Mesendoderm (in vitro differentiated cells): ENCODE measurements at places on chromosomes 5 and 9.

- H3K27me3 ChIP-seq, result no peaks in the 10 kb centered on the region
- H3K36me3 ChIP-seq, result no peaks in the 10 kb centered on the region
- no peak for DNase-seq
- H3K27ac ChIP-seq, result no peak overlapping the region
- no peak overlapping the region for H3K4me3 ChIP-seq
- H3K4me1 ChIP-seq, result no peaks in the 10 kb centered on the region
Measured at GRCh38 chr9:82436475-82436874, 447.9 kb downstream of the SPATA31D1 start.

DNA sequence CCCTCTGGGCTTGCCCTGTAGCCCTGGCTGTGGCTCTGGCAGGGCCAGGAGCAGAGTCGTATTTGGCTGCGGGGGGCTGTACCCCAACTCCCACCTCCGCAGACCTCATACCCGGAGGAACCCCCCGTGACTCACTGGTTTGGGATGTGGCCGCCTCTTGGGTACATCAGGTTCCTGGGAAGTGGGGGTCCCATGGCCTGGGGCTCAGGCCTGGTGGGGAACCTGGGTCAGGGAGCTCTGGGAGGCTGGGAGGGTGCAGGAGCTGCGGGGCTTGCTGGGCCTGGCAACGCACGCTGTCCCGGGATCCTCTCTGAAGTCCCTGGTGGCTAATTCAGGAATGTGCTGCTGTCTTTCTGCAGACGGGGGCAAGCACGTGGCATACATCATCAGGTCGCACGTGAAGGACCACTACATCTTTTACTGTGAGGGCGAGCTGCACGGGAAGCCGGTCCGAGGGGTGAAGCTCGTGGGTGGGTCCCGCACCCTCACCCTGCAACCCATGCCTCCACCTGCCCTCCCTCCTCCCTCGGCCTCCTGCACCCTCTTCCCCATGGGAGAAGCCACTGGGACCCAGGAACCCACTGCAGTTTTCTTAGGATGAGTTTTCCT is 2.4 kb downstream of the LCN1 start:
- no peaks in the 10 kb centered on the region for H3K36me3 ChIP-seq
- H3K27ac ChIP-seq, result no peak overlapping the region
- no peak overlapping the region for H3K4me3 ChIP-seq
- no peak for DNase-seq

GRCh38 chr9:105305856-105306255 is 61.4 kb downstream of the SLC44A1 start:
- no peaks in the 10 kb centered on the region for H3K36me3 ChIP-seq
- H3K27me3 ChIP-seq, result no peaks in the 10 kb centered on the region
- no peak overlapping the region for H3K27ac ChIP-seq

DNA sequence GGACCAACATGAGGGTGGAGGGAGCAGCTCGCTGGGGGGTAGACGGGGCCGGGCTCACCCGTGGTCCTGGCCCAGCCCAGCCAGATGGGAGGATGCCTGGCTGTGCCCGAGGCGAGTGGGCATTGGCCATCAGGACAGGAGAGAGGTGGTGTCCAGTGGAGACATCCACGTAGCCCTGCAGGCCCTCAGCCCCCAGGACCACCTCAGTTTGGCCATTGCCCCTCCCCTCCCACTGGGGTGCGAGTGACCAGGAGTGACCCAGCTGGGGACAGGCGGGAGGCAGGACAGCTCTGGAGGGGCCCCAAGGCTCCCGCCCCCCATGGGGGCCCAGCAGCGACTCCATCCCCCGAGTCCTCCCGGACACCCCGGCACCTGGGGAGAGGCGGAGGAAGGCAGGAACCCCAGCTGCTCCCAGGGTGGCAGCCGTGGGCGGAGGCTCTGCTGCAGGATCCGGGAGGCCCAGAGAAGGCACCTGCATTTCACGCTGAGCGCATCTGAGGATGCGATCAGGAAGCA is 8.3 kb downstream of the NOXA1 start:
- no peak for DNase-seq
- H3K4me3 ChIP-seq, result no peak overlapping the region
- no peak overlapping the region for H3K27ac ChIP-seq
- H3K27me3 ChIP-seq, result no peaks in the 10 kb centered on the region

DNA sequence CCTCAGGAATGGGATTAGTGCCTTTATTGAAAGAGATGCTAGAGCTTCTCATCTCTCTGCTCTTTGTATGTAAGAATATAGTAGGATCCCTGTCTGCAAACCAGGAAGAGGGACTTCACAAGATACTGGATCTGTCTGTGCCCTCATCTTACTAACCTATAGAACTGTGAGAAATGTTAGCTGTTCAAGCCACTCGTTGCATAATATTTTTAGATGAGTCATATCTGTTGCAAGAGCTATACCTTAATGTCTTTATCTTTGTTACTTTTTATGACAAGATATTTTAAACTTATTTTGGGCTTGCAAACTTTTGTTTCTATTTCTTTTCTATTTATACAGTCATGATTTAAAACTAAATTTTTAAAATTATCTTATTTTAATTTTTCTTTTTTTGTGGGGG is 1296.8 kb upstream of the CDH6 start:
- H3K4me3 ChIP-seq, result no peak overlapping the region
- H3K27me3 ChIP-seq, result no peaks in the 10 kb centered on the region
- no peaks in the 10 kb centered on the region for H3K36me3 ChIP-seq
- H3K27ac ChIP-seq, result no peak overlapping the region
- no peak for DNase-seq

DNA sequence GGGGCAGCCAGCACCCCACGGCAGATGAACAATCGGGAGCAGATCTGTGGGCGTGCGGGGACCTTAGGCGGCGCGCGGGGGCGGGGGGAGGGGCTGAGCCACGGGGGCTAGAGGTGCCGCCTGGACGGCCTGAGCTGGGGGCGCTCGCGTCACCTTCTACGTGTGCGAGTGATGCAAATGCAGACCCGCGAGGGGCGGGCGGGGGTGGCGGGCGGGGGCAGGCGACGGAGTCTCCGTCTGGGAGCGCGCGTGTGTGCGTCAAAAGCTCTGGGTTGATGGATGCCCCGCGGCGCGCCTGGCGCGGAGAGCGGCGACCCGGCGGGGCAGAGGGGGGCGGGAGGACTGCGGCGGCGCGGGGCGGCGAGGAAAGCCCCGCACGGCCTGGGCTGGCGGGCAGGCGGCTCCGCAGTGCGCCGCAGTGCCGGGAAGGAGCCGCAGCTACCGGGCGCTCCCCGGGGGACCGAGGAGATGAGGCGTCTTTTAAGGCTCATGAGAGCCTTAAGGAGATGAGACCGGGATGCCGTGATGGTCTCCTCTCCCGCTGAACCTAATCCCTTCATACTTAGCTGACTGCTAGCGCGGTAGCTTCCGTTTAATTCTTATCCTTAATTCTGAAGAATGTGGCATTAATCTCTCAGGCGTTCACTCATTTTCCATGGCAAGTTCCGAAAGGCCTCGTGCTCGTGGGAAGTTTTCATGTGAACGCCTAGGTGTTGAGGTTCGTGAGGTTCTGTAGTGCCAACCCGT is 1.5 kb downstream of the SV2C start:
- no peaks in the 10 kb centered on the region for H3K36me3 ChIP-seq
- DNase-seq, result peak; percentile 40
- no peak overlapping the region for H3K27ac ChIP-seq
- H3K4me1 ChIP-seq, result no peaks in the 10 kb centered on the region

- H3K27me3 ChIP-seq, result no peaks in the 10 kb centered on the region
- H3K4me1 ChIP-seq, result no peaks in the 10 kb centered on the region
- H3K36me3 ChIP-seq, result no peaks in the 10 kb centered on the region
- H3K27ac ChIP-seq, result no peak overlapping the region
Measured at GRCh38 chr5:68331192-68332079, 115.9 kb downstream of the PIK3R1 start.

DNA sequence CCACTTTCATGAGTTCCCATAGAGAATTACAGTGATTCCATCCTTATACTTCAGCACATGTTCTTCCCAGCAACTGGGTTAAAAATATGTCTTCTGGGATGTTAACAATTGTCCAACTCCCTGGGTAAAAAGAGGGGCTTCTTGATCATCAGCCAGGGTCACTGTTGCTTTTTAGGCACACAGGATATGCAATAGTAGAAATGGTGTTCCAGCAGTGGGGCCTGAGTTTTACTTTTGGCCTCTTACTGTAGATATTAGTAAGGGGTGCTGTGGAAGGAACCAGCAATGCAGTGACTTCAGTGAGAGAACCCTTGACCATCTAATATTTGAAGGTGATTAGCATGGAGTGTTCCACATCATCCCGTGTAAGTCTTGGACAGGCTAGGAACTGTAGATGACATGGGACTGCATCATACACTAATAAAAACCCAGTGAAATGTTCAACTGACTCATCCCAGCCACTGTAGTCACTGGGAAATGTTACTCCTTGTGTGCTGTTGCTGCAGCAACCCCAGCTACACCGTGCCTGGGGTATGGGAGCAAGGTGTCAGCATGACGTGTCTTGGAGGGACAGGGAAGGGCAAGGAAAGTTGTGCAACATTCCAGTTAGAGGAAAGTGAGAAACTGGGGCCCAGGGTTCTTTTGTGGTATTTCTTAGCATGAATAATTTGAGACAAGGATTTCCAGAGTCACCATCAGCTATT is 610.9 kb downstream of the RAB3C start:
- no peaks in the 10 kb centered on the region for H3K4me1 ChIP-seq
- no peak overlapping the region for H3K27ac ChIP-seq
- H3K4me3 ChIP-seq, result no peak overlapping the region

GRCh38 chr9:78023003-78023741 is 8.4 kb downstream of the GNAQ start:
- H3K4me1 ChIP-seq, result peaks cover 10% of the 10 kb centered on the region
- no peak overlapping the region for H3K27ac ChIP-seq
- no peaks in the 10 kb centered on the region for H3K36me3 ChIP-seq
- H3K4me3 ChIP-seq, result no peak overlapping the region
- no peaks in the 10 kb centered on the region for H3K27me3 ChIP-seq

DNA sequence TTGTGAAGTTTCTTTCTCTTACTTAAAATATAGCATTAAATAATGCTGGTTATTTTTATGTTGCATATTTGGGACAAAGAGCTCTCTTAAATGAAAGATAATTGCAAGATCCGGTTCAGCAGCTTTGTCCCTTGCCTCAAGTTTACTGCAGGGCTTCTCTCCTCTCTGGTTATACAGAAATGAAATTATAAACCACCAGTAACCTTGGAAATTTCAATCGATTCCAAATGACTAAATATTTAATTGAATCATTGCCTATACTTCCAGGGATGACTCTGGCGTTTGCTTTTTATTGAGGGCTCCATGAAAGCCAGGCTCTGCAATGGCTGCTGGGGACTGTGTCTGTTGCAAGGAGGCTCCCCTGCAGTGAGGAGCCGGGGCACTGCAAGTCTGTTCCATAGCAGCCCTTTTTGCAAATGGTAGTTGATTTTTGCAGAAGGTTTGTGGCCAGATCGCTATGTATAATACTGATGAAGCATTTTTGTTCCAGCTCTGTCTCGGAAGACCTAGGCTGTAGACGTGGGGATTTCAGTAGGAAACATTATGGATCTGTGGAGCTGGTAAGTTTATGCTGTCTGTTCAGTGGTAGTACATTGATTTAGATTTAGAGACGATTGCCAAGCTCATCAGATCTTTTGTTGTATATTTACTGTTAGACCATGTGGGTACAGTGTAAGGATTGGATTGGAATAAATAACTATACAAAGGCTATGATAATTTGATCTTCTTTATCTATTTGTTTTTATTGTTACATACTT is at the start of gene GARNL3:
Gene GARNL3 (plus strand): TSS at position 313 of the 758 bp plus-strand sequence. CDS start 104 bp downstream, at position 417.
- no peak for DNase-seq
- H3K27ac ChIP-seq, result no peak within 1 kb of the TSS
- H3K36me3 ChIP-seq, result no peaks in the 10 kb centered on the region
- no peak within 1 kb of the TSS for H3K4me3 ChIP-seq
- H3K27me3 ChIP-seq, result no peaks in the 10 kb centered on the region

DNA sequence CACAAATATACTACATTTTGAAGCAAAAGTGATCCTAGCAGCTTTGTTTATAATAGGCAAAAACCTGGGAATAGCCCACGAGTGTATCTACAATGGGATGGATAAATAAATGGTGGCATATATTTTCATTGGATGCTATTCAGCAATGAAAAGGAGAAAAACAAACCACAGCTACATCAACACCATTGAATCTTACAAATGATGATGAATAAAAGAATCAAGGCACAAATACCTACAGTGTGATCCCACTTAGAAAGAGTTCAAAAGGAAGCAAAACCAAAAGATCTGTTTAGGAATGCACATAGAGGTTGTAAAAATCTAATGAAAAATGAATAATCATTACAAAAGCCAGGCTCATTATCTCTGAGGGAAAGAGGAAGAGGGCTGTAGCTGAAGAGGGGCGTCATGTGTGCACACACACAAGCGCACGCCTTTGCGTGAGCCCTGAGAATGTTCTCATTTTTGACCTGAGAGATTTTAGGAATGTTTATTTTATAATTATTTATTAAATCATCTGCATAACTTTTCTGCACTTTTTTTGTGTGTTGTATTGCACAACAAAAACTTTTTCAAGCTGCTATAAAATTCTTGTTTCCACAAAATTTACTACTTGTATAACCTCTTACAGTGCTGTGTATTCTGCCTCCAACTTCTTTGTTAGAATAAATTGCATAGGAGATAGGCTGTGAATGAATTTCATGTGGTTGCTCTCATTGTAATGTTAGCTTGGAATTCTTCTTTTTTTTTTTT is 5.9 kb upstream of the RHOBTB3 start:
- peaks cover 13% of the 10 kb centered on the region for H3K4me1 ChIP-seq
- H3K4me3 ChIP-seq, result no peak overlapping the region
- DNase-seq, result no peak
- no peaks in the 10 kb centered on the region for H3K36me3 ChIP-seq

DNA sequence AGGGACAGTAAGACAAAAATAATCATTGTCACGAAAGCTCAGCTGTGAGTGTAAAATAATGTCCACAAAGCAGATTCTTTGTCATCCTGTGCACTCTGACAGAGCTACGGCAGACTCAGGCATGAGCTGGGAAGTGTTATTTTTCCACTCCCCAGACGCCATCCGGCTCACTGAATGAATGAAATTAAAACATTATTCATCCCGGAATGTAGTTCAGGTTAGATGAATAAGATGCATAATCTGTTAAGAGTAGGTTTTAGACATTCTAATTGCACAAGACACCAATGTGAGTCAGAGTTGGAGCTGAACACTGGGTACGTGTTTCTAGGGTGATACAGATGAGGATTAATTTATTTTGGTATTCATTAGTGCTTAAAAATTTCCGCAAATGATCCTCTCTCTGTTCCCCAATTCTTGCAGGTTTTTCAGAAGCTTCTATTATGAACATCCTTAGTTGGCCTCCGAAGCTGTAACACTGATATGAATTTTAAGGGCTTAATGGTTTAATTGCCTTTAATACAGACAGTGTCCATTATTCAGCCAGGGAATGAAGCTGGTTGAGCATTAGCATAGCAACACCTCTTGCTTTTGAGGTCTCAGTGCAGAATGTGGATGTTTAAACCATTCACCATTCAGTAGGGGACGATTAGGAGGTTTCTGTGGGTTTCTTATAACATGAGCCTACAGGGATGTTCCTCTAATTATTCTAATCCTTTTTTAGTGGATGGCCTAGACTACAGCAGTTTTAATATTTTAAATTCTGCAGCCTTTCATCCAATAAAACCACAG is 65.6 kb upstream of the FRRS1L start:
- H3K36me3 ChIP-seq, result no peaks in the 10 kb centered on the region
- H3K27me3 ChIP-seq, result peaks cover 2% of the 10 kb centered on the region
- DNase-seq, result no peak
- H3K27ac ChIP-seq, result no peak overlapping the region

GRCh38 chr5:117102591-117102990 is 528.0 kb upstream of the SEMA6A start:
- peak; percentile 26 for DNase-seq
- no peaks in the 10 kb centered on the region for H3K36me3 ChIP-seq
- no peak overlapping the region for H3K4me3 ChIP-seq
- H3K27ac ChIP-seq, result no peak overlapping the region
